Spinal cord (tissue), 10 donors: ENCODE measurements at places on chromosomes 12 and 14.
A peak's percentile ranks its signal among the peaks of the same experiment; 100 is the strongest.

DNA sequence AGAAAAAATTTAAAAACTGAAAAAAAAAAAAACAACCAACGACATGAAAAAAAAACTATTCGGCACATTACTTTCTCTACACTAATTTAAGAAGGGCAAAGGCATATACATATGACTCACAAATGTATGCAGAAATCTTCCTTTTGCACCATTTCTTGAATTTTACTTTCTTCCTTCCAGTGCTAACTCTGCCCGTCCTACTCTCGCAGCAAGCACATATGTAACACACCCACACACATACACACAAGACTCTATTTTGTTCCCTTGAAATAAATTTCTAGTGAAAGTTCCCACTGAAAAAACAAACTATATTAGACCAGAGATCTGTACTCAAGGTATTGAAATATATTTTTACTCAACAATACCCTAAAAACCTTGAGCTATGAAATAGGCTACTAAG, 14.6 kb downstream of the BTG1 start:
- DNase-seq, result no peak

DNA sequence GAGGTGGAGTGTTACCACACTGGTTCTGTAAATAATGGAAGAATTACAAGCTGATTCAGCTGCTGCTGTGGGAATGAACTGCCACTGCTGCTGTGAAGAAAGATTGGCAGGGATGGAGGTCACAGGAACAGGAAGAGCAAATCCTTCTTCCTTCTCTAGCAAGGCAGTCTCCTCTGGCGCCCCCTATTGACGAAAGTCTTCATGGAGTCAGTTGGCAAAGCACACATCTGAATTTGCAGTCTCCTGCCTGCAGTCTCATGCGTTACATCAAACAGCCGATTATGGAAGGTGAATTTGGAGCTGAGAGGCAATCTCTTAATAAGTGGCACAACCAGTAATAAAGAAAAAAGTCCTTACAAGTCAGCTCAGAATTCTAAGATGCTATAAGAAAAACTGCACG, 106.0 kb upstream of the TMTC1 start:
- DNase-seq, result peak; percentile 71

- no peak for DNase-seq
These were observed 22.7 kb upstream of the PRMT8 start for GRCh38 chr12:3468329-3468728.

DNA sequence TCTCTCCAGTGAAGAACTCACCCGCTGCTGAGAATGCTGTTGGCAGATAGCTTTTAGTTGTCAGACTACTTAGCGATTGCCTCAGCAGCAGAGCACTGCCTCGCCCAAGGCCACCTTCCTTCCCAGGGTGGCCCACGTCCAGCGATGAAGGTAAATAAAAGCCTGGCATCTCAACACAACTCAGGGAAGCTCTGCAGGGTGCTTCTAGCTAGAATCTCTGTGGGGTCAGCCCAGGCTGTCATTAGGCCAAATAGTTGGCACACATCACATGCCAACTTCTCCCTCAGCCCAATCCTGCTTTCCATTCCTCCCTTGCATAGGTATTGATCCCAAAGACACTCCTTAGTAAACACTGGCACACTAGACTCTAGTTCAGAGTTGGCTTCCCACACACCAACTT, 368.1 kb upstream of the TMTC1 start:
- no peak for DNase-seq

DNA sequence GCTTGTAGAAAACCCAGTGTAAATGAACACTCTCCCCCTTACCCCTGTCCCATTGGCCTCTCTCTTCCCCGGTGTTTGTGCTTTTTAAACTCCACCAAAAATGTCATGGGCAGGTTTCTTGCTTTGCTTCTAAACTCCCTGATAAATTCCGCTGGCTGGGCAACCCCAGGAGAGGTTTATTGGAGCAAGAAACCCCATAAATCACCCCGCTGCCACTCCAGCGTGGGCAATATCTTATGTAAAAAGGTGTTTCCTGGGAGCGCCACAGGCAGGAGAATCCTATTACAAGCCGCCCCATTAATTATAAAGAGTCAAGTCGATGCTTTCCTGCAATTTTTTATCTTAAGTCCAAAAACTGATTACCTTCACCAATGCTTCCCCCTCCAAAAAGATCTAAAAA, 22.8 kb downstream of the LHX5 start:
- no peak for DNase-seq

DNA sequence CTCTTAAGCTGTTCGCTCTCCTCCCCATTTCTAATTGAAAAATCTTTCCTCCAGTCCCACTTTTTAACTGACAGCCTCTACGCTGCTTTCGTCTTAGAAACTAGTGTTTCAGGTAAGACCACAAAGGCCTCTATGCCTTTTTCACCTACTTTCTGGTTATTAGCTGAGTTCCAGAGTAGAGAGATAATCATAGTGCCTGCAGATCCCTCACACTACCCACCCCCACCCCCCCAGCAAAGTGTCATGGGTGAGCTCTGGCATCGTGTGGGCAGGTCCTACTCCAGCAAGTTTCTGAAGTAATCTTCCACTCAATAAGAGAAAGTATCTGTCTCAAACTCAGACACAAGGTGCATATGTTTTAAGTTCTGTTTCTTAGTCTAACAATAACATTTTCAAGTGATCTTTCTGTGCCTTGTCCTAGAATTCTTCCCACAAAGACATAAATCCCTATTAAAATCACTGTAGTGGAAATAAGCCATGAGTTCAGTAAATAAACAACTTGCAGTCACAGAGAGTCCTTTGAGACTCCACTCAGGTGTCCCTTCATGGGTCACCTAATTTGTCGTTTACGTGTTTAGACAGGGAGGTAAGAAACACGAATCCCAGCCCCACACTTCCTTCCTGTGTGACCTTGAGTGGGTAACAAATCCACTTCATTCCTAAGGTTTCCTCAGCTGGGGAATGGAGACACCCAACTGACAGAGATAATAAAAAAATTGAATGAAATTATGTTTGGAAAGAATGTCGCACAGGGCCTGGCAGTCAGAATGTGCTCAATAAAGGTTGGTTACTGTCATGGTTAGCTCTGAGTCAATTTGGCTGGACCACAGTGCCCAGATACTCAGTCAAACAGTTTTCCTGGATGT, 228.9 kb upstream of the CAND1 start:
- no peak for DNase-seq

DNA sequence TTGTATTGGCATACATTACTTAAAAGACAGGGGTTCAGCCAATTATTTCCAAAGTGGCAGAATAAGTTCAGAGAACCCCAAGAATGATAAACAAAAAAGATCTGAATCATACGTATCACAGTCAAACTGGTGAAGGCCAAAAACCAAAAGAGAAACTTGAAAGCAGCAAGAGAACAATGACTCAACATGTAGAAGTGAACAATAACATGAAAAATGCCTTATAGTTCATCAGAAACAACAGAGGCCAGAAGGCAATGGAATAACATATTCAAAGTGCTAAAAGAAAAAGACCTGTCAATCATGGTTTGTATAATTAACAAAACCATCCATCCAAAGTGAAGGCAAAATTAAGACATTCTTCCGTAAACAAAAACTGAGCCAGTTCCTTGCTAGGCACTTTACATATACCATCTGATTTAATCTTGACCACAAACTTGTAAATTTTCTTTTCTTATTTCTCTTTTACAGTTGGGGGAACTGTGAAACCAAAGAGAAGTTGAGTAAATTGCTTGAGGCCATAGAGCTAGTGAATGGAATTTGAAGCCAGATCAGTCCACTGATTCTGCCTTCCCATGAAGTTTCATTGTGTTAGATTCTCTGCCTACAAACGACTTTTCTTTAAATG, 232.1 kb upstream of the SEL1L start:
- no peak for DNase-seq

DNA sequence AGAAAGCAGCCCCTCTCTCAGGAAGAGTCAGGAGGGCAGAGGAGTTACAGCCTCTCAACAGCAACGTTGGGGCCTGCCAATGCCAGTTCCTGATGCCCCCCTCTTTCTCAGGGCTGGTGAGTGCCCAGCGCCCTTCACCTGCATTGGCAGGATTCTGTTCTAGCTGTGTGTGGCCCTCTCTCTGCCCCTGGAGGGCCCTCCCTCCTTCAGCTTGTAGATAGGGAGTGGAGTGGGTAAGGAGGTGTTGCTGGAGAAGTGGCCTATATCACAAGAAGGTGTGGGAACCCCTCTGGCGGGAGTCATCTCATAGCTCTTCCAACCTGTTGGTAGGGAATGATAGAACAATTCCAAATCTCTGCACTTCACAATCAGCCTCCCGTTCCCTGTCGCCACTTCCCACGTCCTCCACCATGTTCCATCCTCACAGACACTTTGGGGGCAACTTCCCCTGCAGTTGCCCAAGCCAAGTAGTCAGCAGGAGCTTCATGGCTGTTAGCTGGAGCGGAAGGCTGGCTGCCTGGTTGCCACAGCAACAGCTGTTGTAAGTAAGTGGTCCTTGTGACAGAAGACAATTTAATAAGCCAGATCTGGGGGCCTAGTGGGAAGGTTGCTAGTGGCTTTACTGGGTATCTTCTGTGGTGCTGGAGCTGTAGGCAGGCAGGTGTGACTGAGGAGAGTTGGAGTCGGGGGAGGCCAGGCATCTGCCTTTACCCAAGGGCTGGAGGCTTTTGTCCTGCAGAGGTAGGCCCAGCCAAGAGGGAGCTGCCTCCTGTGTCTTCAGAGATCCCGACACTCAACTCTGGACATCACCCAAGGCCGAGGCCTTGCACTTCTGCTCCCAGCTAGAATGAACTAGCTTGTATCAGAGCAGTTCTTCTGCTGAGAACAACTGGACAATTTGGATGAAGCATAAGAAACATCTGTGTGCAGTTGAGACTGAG, 38.4 kb downstream of the GALNT16 start:
- peak; percentile 87 for DNase-seq

GRCh38 chr14:69137843-69138535, 14.9 kb downstream of the DCAF5 start:
- DNase-seq, result no peak

DNA sequence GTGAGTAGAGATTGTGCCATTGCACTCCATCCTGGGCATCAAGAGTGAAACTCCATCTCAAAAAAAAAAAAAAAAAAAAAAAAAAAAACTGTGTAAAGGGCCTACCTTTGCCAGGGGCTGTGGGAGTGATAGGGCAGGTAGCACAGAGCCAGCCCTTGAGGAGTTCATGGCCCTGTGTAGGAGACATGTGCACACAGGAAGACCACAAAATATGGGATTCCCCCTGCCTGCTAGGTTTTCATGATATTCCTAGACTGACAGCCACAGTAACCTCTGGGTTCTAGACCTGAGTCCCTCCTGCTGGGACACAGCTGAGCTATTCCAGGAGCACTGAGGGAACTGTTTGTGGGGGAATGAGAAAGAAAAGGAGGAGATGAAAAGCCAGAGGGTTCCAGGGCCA, 8.3 kb upstream of the SPTSSA start:
- no peak for DNase-seq

DNA sequence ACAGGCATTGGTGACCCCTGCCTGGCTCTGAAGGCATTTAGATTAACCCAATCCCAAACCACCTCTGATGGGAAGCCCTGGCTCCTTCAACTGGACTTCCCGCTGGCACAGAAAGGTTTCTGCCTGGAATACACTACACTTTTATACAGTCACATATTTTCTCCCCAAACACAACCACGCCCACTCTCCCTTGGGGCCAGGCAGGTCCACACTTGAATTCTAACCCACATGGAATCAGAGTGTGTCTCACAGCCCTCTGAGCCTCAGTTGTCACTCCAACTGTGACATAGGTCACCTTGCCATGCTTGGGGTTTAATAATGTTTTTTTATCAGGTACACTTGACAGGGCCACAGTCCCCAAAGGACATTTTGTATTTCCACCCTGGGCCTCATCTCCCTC, 368.6 kb downstream of the BCL11B start:
- DNase-seq, result no peak

- no peak for DNase-seq
These were observed 20.8 kb upstream of the FBLN5 start for GRCh38 chr14:91968280-91968679.

- DNase-seq, result no peak
These were observed 117.3 kb downstream of the LGMN start for GRCh38 chr14:92631098-92631497.

DNA sequence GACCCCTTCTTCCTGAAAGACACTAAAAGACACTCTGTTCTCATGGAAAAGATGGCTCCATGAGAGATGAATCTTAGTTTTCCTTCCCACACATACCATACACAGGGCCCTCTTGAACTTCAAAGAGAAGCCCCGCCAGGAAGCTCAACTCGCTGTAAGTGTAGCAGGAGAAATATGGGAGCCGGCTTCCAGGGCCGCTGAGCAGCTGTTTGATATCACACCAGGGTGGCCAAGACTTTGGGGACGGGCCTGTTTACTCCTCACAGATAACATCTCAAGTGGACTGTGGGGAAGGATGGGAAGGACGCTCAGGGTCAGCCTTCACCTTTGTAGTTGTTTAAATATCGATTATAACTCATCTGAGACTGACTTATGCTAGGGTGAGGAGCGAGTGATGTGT, 235.5 kb upstream of the TBX3 start:
- no peak for DNase-seq

DNA sequence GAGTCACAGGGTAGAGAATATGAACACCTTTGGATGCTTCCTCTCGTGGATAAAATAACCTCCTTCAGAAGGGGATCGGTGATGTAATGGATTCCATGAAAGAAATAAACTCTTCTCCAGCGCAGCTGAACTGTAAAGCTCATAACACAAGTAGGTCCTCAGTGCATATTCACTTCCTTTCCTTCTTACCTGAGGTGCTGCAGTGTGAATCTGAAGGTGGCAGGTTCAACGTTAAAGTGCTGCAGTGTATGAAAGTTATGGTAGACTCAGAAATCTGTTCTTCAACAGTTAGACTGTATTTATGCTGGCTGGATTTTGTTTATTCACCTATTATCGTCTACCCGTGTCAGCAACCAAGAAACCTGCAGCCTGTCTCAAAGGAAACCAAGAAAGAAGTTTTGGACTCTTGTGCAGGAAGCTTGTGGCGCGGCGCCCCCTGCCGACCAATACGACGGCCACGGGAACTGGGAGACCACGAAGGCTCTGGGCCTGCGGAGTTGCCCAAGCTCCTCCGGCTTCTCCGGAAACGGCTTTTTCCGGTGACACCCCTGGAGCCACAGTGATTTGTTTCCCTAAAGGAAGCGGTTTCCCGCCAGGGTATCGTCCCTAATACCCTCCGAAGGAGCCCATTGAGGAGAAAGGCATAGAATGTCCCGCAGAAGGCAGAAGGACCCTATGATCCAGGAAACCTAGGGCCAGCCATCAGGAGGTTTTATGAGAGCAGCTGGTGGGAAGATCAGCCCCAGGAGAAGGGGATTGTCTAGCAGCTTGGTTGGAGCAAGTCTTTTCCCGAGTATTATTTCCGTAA, 17.6 kb upstream of the RNASE3 start:
- no peak for DNase-seq

DNA sequence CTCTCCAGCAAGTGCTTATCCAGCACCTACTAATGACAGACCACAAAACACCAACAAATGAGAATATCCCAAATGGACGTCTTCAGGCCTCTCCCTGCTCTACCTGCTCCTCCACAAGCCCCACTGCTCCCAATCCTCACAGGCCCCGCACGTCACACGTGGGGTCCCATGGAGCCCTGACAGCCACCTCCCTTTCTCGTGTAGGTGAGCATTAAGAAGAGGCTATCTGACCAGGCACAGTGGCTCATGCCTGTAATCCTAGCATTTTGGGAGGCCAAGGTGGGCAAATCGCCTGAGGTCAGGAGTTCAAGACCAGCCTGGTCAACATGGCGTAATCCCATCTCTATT, 5.4 kb downstream of the RIMBP2 start:
- DNase-seq, result no peak

GRCh38 chr12:31685801-31686200, 26.3 kb downstream of the ETFBKMT start:
- DNase-seq, result no peak

GRCh38 chr14:21498540-21499526, 12.3 kb downstream of the METTL3 start:
- DNase-seq, result peak; percentile 81
